ENCODE measurements at places on chromosomes 12 and 14. TPM values are rescaled to one million over a fixed set of nuclear protein-coding genes. Genes with fewer than 3 reads are reported as not detected.

DNA sequence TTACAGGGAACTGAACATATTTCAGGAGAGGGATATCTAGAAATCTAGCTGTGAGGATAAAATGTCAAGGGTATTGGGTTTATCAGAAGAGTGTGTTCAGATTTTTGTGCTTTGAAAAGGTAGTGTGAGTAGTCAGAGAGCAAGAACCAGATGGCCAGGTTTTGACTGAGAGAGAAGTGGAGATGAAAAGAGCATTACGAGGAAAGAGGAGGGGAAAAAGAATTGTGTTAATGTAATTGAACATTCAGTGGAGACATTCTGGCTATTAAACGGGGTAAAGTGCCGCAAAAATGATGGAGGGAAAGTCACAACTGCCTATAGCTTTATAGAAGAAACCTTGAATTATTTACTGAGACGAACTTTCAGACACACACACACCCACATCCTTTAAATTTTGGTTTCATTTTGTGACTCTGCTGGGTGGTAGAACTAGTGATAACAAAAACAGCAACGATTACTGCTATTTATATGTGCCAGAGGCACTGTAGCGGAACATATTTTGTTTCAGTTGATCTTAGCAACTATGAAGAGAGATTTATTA lies 213.6 kb downstream of the ERC1 start:
- no peak overlapping the region for H3K4me3 ChIP-seq
- H3K4me1 ChIP-seq, result peaks cover 4% of the 10 kb centered on the region
- no peaks in the 10 kb centered on the region for H3K27me3 ChIP-seq
- H3K36me3 ChIP-seq, result peaks cover 3% of the 10 kb centered on the region
- H3K27ac ChIP-seq, result no peak overlapping the region

- DNase-seq, result no peak
- no peak overlapping the region for H3K27ac ChIP-seq
- no peaks in the 10 kb centered on the region for H3K36me3 ChIP-seq
Observed at GRCh38 chr12:78324234-78324633, 493.5 kb downstream of the NAV3 start.

GRCh38 chr12:94575024-94575423 lies 75.3 kb downstream of the TMCC3 start:
- peaks cover 23% of the 10 kb centered on the region for H3K4me1 ChIP-seq
- H3K36me3 ChIP-seq, result peaks cover 24% of the 10 kb centered on the region
- H3K27me3 ChIP-seq, result no peaks in the 10 kb centered on the region
- no peak overlapping the region for H3K4me3 ChIP-seq
- DNase-seq, result no peak

GRCh38 chr12:117334051-117334450 lies 27.4 kb downstream of the NOS1 start:
- H3K4me1 ChIP-seq, result no peaks in the 10 kb centered on the region
- no peaks in the 10 kb centered on the region for H3K36me3 ChIP-seq
- peaks cover 49% of the 10 kb centered on the region for H3K27me3 ChIP-seq
- no peak overlapping the region for H3K27ac ChIP-seq
- DNase-seq, result no peak

GRCh38 chr12:40644708-40645107 lies 47.5 kb upstream of the CNTN1 start:
- H3K4me3 ChIP-seq, result no peak overlapping the region
- DNase-seq, result no peak
- H3K36me3 ChIP-seq, result no peaks in the 10 kb centered on the region
- no peaks in the 10 kb centered on the region for H3K4me1 ChIP-seq

DNA sequence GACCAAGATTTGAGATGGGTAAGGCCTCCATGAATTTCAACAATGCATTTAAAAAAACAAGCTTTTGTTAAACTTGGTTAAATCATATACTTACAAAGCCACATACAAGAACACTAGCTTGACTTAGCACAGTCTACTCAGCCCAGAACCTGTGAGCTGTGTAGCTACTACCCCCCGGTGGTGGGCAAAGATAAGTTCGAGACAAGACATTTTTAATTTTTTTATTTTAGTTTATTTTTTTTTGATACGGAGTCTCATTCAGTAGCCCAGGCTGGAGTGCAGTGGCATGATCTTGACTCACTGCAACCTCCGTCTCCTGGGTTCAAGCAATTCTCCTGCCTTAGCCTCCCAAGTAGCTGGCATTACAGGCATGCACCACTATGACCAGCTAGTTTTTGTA lies 3.7 kb upstream of the NECAP1 start:
- no peak for DNase-seq
- H3K27me3 ChIP-seq, result no peaks in the 10 kb centered on the region
- H3K36me3 ChIP-seq, result no peaks in the 10 kb centered on the region
- H3K4me1 ChIP-seq, result peaks cover 13% of the 10 kb centered on the region

DNA sequence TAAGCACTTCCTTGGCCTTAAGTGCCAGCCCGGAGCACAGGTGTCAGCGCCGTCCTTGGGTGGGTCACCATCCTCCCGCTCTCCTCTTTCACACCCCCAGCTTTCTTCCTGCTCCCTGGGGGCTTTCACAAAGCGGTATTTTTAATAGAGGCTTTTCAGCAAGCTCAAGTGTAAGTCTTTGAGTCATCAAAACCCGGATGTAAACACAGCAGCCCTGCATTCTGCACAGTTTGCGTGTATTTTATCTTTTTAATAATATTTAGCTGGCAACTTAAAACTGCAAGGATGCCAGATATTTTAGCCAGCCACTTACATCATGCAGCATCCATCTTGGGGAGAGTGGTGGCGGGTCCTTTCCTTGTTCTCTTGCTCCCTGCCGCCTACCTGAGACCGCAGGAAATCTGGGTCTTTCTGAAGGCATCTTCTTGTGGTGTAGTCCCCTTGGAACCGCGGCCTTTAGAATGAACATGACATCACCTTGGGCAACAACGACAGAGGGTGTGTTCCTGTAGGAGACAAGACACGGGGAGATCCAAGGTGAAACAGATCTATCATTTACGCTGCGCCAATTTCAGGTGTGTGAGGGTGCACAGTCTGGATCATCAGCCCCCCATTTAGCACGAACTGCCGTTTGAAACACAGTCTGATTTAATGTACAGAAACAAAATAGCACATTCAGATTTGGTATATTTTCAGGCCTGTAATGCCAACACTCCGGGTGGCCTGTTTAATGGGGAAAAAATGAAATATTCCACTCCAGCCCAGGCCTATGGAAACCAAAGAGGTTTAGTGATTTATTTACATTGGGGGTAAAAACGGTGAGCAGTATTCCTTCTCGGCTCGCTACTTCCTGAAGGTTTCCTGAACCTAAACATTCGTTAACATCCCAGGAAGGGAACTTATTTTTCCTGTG lies 12.5 kb upstream of the IRF2BPL start:
- H3K27ac ChIP-seq, result peak overlapping the region; percentile 93
- H3K4me1 ChIP-seq, result peaks cover 76% of the 10 kb centered on the region
- H3K36me3 ChIP-seq, result no peaks in the 10 kb centered on the region
- H3K27me3 ChIP-seq, result no peaks in the 10 kb centered on the region
- DNase-seq, result no peak
- H3K4me3 ChIP-seq, result peak overlapping the region; percentile 68

DNA sequence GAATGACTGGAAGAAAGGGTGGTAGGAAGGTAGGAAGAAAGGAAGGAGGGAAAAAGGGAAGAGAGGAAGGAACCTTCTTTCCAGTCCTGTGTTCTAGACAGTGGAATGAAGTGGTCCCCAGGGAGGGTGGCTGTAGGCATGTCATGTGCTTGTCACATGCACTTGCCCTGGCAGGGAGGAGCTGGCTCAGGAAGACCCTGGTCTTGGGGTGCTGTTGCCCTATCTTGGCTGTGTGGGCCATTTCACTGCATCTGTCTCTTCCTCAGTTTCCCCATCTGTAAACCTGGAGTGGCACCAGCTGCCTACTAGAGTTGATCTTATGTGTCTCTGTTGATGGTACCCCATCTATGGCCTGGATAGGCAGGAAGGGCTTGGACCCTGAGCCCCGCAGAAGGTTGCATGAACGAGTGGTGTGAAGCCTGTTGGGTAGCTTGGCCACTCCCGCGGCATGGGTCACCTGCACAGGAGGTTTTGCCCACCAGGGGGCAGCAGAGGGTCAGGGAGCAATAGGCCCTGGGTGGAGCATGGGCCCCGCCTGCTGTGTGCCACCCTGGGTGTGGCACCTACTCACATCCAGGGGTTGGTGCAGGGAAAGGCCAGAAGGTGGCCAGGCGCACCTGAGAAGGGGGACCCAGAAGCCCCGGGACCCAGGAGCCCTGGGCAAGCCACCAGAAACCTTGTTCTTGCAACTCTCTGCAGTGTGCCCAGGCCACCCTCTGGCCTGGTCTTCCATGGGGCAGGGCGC lies 25.1 kb downstream of the MEG3 start:
- no peak for DNase-seq
- peaks cover 4% of the 10 kb centered on the region for H3K36me3 ChIP-seq
- peaks cover 9% of the 10 kb centered on the region for H3K4me1 ChIP-seq
- no peaks in the 10 kb centered on the region for H3K27me3 ChIP-seq

GRCh38 chr12:90953956-90954421 lies 987 bp downstream of the CCER1 start:
- H3K36me3 ChIP-seq, result no peaks in the 10 kb centered on the region
- H3K27me3 ChIP-seq, result no peaks in the 10 kb centered on the region
- H3K4me1 ChIP-seq, result peaks cover 9% of the 10 kb centered on the region
- no peak for DNase-seq

DNA sequence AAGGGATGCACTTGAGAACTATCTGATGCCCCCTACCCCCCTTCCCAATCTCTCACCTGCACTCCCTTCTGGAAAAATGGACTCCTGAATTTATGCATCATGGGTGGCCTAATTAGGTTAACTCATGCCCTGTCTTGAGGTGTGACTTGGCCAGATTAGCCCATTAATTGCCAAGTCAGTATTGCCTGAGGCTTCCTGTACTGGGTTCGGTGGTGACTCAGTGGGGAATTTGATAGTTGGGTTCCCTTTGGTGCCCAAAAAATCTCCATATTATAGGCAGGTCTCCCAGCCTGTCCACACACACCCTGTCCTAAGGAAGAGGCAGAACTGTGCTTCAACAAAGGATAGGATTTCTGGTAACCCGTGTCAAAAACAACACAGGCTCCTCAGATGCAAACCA lies 146.1 kb downstream of the CHST11 start:
- no peak overlapping the region for H3K4me3 ChIP-seq
- peaks cover 3% of the 10 kb centered on the region for H3K36me3 ChIP-seq
- peaks cover 19% of the 10 kb centered on the region for H3K4me1 ChIP-seq
- no peaks in the 10 kb centered on the region for H3K27me3 ChIP-seq

DNA sequence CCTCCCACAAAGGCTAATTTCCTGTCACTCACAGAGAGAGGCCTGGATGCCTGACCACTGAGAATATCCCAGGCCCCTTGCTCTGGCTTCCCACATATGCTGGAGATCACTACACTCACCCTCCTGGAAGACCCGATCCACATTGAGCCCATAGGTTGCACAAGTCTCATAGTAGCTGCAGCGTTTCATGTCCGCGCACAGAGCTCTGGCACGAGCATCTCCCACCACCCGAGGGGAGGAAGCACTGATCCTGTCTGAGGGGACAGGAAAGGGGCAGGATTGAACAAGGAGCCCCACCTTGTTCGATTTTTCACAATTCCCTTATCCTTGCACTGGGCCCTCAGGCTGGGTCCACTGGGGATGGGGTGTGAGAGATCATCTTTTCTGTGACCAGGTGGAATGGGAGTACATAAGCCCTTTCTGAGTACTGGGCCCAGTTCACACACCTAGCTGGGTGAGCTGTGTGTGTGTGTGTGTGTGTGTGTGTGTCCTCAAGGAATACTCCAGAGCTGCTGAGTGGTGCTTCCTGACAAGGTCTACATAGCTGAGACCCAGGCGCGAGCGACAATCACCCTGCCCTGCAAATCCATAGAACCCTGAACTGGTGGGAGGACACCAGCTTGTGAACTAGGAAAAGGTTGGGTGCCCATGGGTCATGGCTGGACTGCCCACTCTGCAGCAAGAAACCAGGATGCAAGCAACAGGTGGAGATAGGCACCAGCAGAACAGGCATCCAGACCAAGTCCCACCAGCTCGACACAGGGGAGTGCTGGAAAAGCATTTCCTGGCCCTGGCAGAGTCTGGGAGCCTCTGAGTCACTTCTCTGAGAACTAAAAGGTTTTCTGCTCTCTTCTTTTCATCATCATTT lies 5.6 kb downstream of the AGAP2 start:
- H3K4me3 ChIP-seq, result no peak overlapping the region
- peaks cover 17% of the 10 kb centered on the region for H3K4me1 ChIP-seq
- H3K27ac ChIP-seq, result no peak overlapping the region
- H3K27me3 ChIP-seq, result peaks cover 88% of the 10 kb centered on the region
- no peaks in the 10 kb centered on the region for H3K36me3 ChIP-seq

DNA sequence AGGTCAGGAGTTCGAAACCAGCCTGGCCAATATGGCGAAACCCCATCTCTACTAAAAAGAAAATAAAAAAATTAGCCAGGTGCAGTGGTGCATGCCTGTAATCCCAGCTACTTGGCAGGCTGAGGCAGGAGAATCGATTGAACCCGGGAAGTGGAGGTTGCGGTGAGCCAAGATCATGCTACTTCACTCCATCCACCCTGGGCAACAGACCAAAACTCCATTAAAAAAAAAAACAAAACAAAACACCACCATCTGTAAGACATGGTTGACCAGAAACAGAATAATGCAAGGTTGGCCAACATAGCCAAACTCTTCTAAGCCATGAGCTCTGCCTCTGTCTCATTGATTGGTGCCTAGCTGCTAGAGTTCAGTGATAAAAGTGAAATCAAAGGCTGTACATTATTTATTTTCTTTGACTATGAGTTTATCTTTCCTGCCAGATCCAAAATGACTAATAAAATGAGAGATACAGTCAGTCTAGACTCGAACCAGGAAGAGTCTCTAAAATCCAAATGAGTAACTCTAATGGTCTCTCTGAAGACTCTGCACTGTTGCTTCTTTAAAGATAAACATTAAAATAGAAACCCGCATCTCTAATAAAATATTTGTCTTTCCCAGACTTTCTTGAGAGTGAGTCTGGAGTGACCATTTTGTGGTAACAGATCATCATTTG lies 404.7 kb downstream of the DAD1 start:
- no peaks in the 10 kb centered on the region for H3K36me3 ChIP-seq
- H3K4me3 ChIP-seq, result no peak overlapping the region
- H3K27me3 ChIP-seq, result no peaks in the 10 kb centered on the region
- H3K4me1 ChIP-seq, result peaks cover 2% of the 10 kb centered on the region

DNA sequence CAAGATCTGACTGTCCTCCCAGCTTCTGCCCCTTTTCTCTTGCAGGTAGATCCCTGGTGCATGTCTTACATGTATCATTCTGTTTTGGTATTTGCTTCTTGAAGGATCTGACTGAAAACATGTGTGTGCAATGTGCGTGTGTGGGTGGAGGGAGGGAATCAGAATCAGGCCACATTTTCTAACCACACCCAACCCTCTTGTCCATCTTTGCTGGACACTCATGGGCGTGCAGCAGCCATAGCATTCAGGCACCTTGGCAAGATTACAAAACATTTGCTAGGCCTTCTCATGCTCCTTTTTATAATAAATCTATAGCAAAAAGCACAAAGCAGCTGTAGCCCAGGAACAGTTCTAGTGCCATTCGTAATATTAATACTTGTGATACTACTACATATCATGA lies 233.6 kb upstream of the E2F7 start:
- H3K27me3 ChIP-seq, result peaks cover 3% of the 10 kb centered on the region
- H3K4me1 ChIP-seq, result no peaks in the 10 kb centered on the region
- no peak overlapping the region for H3K27ac ChIP-seq
- no peak overlapping the region for H3K4me3 ChIP-seq

- no peaks in the 10 kb centered on the region for H3K27me3 ChIP-seq
- no peaks in the 10 kb centered on the region for H3K4me1 ChIP-seq
- no peaks in the 10 kb centered on the region for H3K36me3 ChIP-seq
- DNase-seq, result no peak
- H3K27ac ChIP-seq, result no peak overlapping the region
Observed at GRCh38 chr12:88247241-88247643, 105.1 kb downstream of the TMTC3 start.

CD163L1 gene
- 1.1 TPM for total RNA-seq

OR4K1 gene
- not detected for total RNA-seq

PRMT5 gene
- 104 TPM for total RNA-seq

PUS1 gene
- 40.4 TPM for total RNA-seq

CLEC2A gene
- not detected for total RNA-seq

NPAS3 gene
- 5.2 TPM for total RNA-seq
